Activated CD4-positive, alpha-beta T cell treated with anti-CD3 and anti-CD28 coated beads, Interleukin-2, Interleukin-4, amounts not matched to agents 100 ng/mL and 50 ng/mL, durations not matched to agents 16 hours and 8 hours (primary cell): ENCODE measurements at places on chromosomes 13 and 19.

GRCh38 chr13:44317752-44318151 is 55.9 kb upstream of the SERP2 start:
- DNase-seq, result no peak

GRCh38 chr13:112248406-112248760 is 127.8 kb upstream of the SPACA7 start:
- no peak for DNase-seq

DNA sequence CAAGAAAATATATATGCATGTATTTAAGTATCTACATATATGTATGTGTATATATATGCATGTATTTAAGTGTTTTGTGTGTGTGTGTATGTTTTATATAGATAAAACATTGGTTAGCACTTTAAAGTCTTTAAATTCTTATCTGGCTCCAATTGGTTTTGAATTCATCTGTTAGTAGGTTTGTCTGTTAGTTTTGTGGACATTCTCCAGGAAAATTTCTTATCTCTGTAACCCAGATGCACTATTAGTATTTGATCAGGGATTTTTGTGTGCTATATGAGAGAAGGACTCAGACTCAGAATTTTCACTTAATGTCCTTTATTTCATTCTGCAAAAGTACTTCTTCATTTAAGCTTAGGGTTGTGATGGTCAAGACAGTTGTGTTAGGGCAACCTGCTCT is 103.1 kb downstream of the ITGBL1 start:
- no peak for DNase-seq

DNA sequence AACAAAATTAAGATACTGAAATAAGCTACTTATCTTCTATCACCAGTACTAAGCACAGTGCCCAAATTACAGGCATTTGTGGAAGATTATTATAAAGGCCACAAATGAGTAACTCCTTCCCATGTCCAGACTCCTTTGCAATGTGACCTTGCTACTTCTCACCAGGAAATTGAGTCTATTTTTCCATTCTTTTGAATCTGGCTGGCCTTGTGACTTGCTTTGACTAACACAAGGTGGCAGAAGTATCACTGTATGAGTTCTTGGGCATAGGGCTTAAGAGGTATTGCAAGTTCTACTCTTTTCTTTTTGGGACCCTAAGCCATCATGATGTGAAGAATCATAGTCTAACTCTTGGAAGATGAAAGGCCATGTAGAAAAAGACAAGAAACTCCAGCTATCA is 49.9 kb downstream of the UGGT2 start:
- DNase-seq, result no peak

- DNase-seq, result no peak
Measured at GRCh38 chr13:98675066-98675465, 77.4 kb downstream of the SLC15A1 start.

DNA sequence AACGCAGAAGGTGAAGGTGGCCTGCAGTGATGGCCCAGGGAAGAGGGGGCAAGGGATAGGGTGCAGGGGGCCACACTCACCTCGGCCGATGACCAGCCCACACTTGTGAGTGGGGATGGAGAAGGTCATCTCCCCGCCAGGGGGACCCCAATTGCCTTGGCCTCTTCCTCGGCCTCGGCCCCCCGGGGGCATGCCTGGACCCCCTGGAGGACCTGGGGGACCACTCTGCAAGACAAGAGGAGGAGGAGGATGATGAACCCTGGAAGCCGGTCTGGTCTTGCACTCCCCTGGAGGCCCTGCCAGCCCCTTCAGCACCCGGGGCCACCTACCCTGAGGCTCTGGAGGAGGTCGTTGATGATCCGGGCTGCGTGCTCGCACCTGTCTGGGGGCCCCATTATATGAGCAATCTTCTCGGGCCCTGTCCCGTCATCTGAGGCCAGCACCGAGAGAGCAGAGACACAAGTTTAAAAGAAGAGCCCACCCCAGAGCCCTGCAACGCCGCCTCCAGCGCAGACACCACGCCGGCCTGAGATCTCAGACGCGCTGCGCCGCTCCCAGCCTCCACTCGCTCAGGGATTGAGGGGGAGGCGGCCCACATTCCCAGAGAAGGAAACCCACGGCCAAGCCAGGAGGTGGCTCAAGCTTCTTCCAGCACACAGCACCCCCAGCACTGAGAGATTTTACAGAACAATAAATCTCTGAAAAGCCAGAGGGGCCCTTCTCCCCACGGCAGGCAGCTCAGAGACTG is 7.8 kb downstream of the KHSRP start:
- no peak for DNase-seq

GRCh38 chr13:99380921-99381645 is 73.9 kb upstream of the GPR183 start:
- peak; percentile 88 for DNase-seq

DNA sequence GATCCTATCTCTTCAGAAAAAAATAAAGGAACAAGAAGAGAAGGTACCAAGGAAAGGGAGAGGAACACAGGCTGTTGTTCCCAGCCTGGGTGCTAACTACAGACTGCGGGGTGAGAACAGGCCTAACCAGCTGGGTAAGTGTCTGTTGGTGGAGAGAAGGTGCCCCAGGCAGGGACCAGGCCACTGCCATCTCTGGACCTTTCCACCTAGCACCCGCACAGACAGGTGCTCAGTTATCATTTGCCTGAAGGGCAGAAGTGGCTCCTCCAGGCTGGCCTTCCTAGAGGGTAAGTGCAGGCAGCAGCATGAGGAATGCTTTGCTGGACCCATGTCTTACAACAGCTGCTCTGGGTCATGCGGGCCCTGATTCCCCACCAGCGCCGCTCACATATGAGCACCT is 10.1 kb downstream of the DNMT1 start:
- DNase-seq, result no peak

- DNase-seq, result no peak
Measured at GRCh38 chr19:46639358-46640182, 3.6 kb upstream of the GNG8 start.

- no peak for DNase-seq
Measured at GRCh38 chr13:83215627-83216026, 666.6 kb downstream of the SLITRK1 start.

DNA sequence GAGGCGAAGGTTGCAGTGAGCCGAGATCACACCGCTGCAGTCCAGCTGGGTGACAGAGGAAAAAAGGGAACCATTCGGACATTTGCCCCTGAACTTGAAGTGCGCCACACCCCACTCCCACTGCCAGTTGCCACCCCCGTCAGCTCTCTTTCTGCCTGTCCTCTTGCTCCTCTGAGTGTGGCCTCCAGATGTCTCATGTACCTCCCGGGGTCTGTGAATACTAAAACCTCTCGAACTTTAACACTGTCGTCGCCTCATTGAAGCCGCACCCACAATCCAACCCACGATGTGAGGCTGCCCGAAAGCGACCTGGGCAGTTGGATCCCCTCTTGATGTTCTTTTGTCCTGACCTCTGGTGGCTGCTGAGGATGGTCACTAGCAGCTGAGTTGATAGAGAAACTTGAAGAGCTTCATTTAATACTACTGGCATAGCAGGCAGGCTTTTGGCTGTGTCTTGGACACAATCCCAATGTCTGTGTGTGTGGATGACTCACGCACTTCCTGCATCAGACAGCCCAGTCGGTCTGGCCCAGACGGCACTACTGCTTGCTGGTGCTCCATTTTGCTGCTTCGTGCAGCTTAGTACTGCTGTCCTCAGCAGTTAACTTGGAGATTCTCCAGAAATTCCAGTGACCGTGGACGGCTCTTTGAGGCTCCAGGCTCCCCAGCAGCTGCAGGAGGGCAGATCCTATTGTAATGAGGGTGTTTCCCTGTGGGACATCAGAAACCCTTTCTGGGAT is 4.2 kb downstream of the FPR3 start:
- no peak for DNase-seq

DNA sequence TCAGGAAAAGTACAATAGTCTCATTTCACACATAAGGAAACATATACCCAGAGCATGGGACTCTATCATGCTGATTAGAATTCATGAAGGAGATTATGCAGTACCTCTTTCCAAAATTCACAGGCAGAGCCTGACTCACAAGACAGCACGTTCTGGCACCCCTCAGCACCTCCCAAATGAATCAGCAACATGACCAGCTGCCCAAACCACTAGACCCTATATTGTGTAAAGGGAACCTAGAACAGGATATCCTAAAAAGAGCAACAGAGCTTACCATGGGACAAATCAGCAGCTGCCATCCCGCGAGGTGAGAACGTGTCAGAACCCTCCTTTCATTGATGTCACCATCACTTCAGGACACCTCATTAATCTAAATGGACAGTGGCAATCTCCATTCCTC is 2.5 kb downstream of the ZNF426 start:
- DNase-seq, result no peak

- no peak for DNase-seq
Measured at GRCh38 chr13:37652596-37652995, 54.0 kb upstream of the POSTN start.

DNA sequence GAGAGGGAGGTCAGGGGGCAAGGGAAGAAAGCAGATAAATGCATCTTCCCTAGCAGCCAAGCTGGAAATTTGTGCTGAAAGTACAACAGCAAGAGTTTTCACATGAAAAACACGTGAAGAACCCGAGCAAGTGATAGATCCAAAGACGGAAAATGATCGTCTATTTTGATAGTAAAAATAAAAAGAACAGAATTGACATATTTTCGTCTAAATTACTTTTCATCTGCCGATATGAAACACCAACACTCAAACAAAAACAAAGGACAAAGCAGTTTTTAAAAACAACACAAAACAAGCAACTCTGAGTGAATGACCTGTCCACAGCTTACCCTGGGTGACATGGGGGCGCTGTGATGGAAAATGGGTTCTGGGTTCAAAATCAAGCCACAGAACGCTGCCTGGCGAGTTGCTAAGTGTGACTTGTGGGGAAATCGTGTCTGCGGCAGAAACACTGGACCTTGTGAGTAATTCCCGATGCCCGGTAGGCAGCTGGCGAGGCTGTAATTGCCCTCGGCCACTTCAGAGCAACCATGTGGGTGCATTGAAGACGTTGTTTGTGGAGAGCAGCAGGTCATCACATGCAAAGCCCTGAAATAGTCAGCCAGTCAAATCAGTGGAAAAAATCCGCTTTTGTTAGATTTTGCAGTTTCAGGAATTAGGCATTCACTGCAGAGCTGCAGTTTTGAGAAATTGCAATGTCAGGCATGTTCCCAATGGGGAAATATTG is 7.4 kb downstream of the SOX1 start:
- DNase-seq, result no peak

- DNase-seq, result no peak
Measured at GRCh38 chr19:3480383-3481091, at the start of gene SMIM24. TSS of gene SMIM24 (minus strand) at chr19:3480525. CDS start at chr19:3480463, 62 bp downstream.

DNA sequence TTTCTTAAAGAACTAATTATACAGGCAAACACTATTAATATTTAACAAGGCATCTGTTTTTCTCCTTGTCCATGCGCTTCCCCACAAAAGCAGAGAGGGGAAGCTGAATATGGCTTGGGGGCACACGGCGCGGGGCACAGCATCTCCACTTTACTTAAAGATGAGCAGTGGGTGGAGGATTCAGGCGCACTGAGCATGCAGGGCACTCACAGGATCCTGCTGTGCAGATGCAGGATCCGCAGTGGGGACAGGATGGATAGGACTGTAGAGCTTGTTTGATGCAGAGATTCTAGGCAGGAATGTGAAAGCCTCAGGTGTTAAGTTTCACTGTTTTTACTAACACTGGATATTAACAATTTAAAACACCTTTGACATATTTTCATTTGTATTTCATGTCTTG is 43.3 kb downstream of the ATP11A start:
- DNase-seq, result no peak

DNA sequence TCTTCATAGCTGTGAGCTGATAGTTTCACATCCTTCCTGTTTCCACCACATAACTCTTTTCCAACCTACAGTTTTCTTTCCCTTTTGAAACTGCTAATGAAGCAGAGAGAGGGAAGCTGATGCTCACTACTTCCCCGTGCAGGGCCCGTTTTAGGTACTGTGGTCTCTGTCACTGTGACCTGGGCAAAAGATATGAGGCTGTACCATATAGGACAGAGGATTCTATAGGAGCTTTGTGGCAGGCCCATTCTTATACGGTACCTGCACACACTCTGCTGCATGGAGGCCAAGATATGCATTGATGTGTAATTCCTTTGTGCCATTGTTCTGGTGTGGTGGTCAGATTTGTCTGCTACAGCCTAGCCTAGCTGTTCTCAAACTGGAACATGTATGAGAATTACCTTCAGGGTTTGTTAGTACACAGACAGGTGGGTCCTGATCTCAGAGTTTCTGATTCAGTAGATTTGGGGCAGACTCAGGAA is 577.3 kb downstream of the LMO7 start:
- no peak for DNase-seq

- DNase-seq, result no peak
Measured at GRCh38 chr19:27741236-27741635, 1471.7 kb downstream of the UQCRFS1 start.

GRCh38 chr13:48720621-48721020 is 66.9 kb downstream of the CYSLTR2 start:
- no peak for DNase-seq

- no peak for DNase-seq
Measured at GRCh38 chr13:55199134-55199533, 1941.6 kb upstream of the PRR20A start.

DNA sequence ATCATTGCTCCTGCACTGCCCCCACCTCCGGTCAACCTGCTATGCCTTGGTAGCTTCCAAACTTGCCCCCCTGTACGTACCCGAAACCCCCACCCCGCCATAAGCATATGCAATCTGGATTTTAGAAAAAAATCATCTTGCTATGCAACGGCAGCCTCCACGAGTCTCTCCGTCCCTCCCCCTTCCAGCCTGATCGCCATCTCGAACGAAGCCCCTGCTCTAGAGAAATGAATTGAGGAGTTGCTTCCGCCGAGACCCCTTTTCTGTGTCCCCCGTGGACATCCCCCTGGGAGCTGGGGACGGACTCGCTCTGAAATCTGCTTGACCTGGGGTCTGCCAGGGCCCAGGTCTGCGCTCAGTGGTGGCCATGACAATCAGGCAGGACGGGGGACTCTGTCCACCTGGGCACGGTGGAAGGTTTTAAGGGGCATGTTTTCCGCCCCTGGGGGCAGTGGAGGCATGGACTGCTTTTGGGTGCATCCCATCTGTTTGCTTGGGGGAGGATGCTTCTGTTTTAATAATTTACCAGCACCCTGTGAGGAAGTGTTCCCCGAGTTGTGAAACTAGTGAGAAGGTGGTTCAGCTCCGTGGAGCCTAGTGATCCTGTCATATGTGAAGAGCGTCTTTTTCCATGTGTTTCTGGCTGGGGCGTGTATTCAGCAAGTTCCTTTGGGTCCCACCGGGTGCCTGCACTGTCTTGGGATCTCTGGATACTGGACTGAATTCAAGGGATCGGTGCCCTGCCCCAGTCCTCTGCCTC is 1.0 kb downstream of the KDM4B start:
- DNase-seq, result no peak
